ENCODE measurements at places on chromosomes 1 and 21. TPM values are rescaled to one million over a fixed set of nuclear protein-coding genes. Genes with fewer than 3 reads are reported as not detected.

DNA sequence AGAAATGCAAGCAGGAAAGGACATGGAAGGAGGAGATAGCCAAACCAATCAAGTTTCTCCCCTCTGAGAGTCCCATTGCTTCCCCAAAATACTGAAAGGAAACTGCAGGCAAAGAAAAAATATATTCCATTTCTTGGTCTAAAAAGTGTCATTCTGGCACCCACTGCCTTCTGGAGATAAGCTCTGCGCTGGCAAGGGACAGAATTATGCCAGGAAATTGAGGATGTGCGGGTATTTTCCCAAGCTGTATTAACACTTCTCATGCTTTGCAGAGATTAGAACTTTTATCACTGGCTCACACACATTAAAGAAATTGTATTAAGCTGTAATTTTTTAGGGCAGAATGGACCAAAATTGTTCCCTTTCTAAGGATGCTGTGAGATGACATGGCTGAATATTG lies 381.2 kb upstream of the DUSP10 start:
- no peak for DNase-seq
- no peak overlapping the region for H3K4me3 ChIP-seq
- H3K27me3 ChIP-seq, result no peaks in the 10 kb centered on the region

GRCh38 chr21:42102076-42102475 lies 31.0 kb downstream of the UMODL1 start:
- no peaks in the 10 kb centered on the region for H3K27me3 ChIP-seq
- H3K36me3 ChIP-seq, result no peaks in the 10 kb centered on the region
- DNase-seq, result no peak
- H3K4me3 ChIP-seq, result no peak overlapping the region

DNA sequence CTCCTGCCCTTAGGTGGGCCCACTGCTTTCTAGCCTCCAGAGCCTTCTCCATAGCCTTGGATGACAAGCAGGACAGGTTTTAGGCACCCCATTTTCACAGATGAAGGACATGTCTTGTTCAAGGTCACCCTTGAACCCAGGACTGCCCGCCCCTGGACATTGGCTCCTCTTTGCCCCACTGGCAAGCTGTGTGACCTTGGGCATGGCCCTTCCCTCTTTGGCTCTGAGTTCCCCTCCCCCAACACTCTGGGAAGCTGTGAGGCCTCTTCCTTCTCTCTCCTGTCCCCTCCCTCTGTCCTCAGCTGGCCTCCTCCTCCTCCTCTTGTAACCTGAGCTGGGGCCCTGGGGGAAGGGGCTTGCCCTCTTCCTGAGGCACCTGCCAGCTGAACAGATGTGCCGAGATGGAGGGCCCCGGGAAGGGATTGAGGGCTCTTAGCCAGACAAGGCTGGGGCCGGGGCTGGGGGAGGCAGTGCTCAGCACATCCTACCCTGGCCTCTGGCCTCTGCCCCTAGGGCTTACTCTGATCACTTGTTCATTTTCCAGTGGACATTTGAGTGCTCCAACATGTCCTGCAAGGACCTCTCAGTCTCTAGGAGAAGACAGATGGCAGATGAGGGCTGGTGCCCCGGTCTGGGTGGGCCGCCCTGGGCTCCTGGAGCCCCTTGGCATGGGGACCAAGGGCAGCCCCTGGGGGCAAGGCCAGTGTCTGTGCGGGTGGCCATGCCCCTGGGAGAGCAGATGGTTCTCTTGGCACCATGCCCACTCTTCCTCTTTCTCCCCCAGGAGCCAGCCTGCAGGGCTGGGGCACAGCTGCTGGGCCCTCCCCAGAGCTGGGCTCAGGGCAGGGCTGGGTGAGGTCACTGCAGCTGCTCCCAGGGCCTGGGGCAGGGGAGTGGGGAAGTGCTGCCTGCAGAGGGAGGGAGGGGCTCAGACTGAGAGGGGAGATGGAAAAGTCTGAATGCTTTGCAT lies 10.7 kb downstream of the FOXO6 start:
- H3K27me3 ChIP-seq, result no peaks in the 10 kb centered on the region
- no peaks in the 10 kb centered on the region for H3K36me3 ChIP-seq
- no peaks in the 10 kb centered on the region for H3K4me1 ChIP-seq
- H3K4me3 ChIP-seq, result no peak overlapping the region

GRCh38 chr21:36968414-36968813 lies 1.9 kb upstream of the HLCS start:
- no peak overlapping the region for H3K27ac ChIP-seq
- DNase-seq, result no peak
- H3K36me3 ChIP-seq, result no peaks in the 10 kb centered on the region

GRCh38 chr1:159941141-159941540 lies 4.3 kb downstream of the IGSF9 start:
- H3K36me3 ChIP-seq, result no peaks in the 10 kb centered on the region
- peaks cover 21% of the 10 kb centered on the region for H3K4me1 ChIP-seq
- no peaks in the 10 kb centered on the region for H3K27me3 ChIP-seq
- no peak overlapping the region for H3K27ac ChIP-seq
- DNase-seq, result no peak

DNA sequence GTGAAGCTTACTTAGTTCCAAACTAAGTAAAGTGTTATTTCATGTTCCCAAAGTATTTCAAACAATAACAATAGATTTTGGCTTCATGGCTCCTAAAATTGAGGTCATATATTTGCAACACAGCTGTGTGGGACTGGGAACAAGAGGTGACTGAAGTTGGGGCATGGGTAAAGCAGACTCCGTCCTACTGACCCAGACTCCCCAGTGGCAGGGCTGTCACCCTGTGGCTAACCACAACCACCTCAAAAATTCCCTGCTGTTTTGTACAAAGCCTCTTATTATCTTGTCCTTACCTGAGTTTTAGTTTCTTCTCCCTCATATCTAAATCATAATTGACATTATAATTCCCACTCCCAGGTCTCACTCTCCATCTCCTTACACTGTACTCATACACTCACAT lies 117.6 kb downstream of the PTGER3 start:
- H3K4me3 ChIP-seq, result no peak overlapping the region
- no peak for DNase-seq
- H3K36me3 ChIP-seq, result no peaks in the 10 kb centered on the region
- H3K27ac ChIP-seq, result no peak overlapping the region

DNA sequence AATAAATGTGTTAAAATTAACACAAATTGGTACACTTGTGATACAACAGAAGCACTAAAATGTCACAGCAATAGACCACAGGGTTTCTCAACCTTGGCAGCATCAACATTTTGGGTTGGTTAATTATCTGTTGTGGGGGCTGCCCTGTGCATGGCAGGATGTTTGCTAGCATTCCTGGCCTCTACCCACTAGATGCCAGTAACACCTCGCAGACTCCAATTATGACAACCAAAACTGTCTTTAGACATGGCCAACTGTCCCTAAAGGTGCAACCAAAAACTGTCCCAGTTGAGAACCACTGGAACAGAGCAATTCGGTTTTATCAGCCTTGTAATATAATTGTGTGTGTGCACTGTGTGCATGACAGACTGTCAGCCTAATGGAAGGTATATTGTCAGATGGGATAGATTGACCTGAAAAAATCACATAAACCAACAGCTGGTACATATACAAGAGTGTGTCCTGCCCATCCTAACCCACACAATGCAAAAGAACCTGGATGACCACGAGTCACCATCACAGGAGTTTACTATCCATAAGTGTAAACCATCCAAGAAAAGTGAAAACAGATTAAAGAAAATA lies 13.5 kb upstream of the ERG start:
- H3K4me3 ChIP-seq, result no peak overlapping the region
- no peak overlapping the region for H3K27ac ChIP-seq
- DNase-seq, result no peak
- no peaks in the 10 kb centered on the region for H3K27me3 ChIP-seq
- no peaks in the 10 kb centered on the region for H3K36me3 ChIP-seq

DNA sequence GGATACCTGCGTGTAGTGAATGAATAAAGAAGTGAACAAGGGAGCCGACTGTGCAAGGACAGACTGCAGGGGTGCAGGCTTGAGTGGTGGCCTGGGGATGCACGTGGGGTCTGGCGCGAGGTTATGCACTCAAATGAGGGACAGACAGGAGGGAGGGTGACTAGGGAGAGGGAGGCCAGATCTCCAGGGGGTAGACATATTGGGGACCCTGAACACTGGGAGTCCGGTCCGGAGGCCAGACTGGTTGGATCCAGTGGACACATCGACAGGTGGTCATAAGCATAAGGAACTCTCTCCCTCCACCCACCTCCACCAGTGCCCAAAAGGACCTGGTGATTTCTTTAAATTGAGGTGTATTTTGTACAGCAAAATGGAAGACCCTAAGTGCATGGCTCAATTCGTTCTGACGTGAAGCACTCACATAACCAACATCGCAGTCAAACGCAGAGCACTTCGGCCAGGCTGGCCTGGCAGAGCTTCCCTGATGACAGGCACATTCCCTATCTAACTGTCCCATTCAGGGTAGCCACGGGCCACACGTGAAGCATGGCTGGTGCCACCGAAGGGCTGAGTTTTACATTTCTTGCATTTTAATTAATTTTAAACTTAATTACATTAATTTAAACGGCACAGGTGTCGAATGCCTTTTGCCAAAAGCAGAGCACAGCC lies 14.0 kb downstream of the WNT3A start:
- H3K36me3 ChIP-seq, result no peaks in the 10 kb centered on the region
- peak; percentile 15 for DNase-seq
- H3K27me3 ChIP-seq, result no peaks in the 10 kb centered on the region
- H3K27ac ChIP-seq, result no peak overlapping the region

DNA sequence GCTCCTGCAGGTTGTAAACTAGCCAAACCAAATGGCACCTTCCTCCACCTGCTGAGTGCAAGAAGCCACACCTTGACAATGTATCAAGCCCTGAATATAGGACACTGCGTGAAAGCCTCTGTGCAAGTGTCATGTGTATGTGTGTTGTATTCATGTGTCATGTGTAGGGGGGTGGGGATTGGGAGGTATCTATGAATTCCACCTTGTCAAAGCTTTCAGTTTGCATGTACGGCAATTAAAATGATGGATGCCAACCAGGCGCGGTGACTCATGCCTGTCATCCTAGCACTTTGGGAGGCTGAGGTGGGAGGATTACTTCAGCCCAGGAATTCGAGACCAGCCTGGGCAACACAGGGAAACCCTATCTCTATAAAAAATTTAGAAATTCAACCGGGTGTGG lies 19.8 kb downstream of the CD34 start:
- DNase-seq, result no peak
- H3K27me3 ChIP-seq, result no peaks in the 10 kb centered on the region
- H3K36me3 ChIP-seq, result no peaks in the 10 kb centered on the region
- peak overlapping the region; percentile 74 for H3K27ac ChIP-seq

- H3K27ac ChIP-seq, result no peak overlapping the region
- H3K27me3 ChIP-seq, result no peaks in the 10 kb centered on the region
- no peaks in the 10 kb centered on the region for H3K4me1 ChIP-seq
- DNase-seq, result no peak
Measured at GRCh38 chr1:101086783-101087182, 61.2 kb upstream of the DPH5 start.

DNA sequence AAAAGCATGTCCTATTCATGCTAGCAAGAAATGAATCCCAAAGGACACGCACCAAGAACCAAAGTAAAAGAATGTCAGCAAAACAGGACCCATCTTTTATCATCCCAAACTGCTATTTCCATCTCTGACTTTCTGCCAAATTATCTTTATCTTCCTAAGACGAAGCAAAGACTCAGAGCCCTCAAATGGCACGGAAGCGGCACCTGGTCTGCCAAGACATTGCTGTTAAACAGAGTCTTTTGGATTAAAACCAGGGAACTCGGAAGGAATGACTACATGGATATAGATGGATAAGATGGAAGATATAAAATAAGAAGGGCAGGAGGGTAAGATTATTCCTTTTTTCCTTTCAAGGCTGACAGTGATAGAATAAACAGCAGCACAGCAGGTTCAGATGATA lies 60.8 kb upstream of the LBR start:
- H3K27me3 ChIP-seq, result no peaks in the 10 kb centered on the region
- H3K4me3 ChIP-seq, result no peak overlapping the region
- H3K36me3 ChIP-seq, result no peaks in the 10 kb centered on the region
- H3K4me1 ChIP-seq, result no peaks in the 10 kb centered on the region

GRCh38 chr1:32413507-32414185 lies 19.4 kb upstream of the BSDC1 start:
- H3K27me3 ChIP-seq, result no peaks in the 10 kb centered on the region
- H3K36me3 ChIP-seq, result no peaks in the 10 kb centered on the region
- peak; percentile 65 for DNase-seq
- no peak overlapping the region for H3K4me3 ChIP-seq
- H3K27ac ChIP-seq, result no peak overlapping the region

GRCh38 chr1:172915271-172915670 lies 135.5 kb downstream of the TNFSF18 start:
- no peak overlapping the region for H3K27ac ChIP-seq
- H3K4me1 ChIP-seq, result no peaks in the 10 kb centered on the region
- H3K27me3 ChIP-seq, result no peaks in the 10 kb centered on the region
- H3K36me3 ChIP-seq, result no peaks in the 10 kb centered on the region
- no peak overlapping the region for H3K4me3 ChIP-seq

DNA sequence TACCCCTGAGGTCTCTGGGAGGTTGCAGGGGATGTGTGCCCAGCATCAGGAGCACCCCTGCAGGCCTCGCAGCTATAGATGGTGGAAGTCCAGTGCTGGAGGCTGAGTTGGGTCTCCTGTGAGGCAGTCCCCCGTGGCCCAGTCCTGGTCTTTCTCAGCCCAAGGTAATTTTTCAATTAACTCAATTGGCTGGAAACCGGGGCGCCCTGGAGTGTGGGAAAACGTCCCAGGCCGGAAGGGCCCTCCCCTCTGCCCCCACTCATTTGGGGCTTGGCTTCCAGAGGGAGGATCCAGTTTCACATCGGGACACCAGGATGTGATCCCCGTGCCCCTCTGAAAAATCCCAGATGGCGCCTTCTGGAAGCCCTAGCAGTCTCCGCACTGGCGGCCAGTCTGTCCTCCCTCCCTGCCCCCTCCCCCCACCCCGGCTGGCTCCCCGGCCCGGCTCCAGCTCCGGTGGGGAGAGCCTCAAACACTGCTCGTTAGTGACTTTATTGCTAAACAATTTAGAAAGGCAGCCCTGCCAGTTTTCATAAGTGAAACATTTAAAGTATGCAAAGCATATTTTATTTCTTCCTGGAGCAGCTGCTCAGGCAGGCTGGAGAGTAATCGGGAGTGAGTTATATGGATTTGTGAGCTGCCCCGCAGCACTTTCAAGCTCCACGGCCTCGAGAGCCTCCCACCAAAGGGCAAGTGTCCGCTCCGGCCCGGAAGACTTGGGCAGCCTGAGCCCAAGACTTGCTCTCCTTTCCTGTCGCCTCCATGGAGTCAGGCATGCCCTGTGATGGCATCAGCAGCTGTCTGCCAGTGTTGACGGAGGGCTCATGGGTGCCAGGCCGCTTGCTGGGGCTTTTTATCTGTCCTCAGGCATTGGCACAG lies 208.2 kb upstream of the TMEM51 start:
- no peak overlapping the region for H3K4me3 ChIP-seq
- H3K4me1 ChIP-seq, result no peaks in the 10 kb centered on the region
- no peak for DNase-seq
- H3K36me3 ChIP-seq, result no peaks in the 10 kb centered on the region
- H3K27ac ChIP-seq, result peak overlapping the region; percentile 32
- no peaks in the 10 kb centered on the region for H3K27me3 ChIP-seq

The RNU1-3 gene
- total RNA-seq, result under 0.01 TPM

The ZNF593OS gene
- total RNA-seq, result not detected

The MARCKSL1 gene
- total RNA-seq, result 28.0 TPM

The ESPN gene
- 300 TPM for total RNA-seq

The SLC5A9 gene
- total RNA-seq, result 272 TPM

The BRINP3 gene
- total RNA-seq, result 41.1 TPM

The NEGR1 gene
- total RNA-seq, result 2.5 TPM

The KRTAP12-2 gene
- not detected for total RNA-seq

The TMEM125 gene
- 87.7 TPM for total RNA-seq

Data from Peyer's patch (tissue), 4 donors.